CD4-positive, alpha-beta T cell treated with Interleukin-17A for 4 hours (primary cell): ENCODE measurements at places on chromosomes 3 and 15.

- no peak for DNase-seq
Observed at GRCh38 chr3:39414421-39414907, 7.9 kb downstream of the RPSA start.

- DNase-seq: no peak
Observed at GRCh38 chr3:126322181-126322967, 34.8 kb downstream of the KLF15 start.

GRCh38 chr3:75171630-75172230 lies 492.4 kb upstream of the FRG2C start:
- no peak for DNase-seq

DNA sequence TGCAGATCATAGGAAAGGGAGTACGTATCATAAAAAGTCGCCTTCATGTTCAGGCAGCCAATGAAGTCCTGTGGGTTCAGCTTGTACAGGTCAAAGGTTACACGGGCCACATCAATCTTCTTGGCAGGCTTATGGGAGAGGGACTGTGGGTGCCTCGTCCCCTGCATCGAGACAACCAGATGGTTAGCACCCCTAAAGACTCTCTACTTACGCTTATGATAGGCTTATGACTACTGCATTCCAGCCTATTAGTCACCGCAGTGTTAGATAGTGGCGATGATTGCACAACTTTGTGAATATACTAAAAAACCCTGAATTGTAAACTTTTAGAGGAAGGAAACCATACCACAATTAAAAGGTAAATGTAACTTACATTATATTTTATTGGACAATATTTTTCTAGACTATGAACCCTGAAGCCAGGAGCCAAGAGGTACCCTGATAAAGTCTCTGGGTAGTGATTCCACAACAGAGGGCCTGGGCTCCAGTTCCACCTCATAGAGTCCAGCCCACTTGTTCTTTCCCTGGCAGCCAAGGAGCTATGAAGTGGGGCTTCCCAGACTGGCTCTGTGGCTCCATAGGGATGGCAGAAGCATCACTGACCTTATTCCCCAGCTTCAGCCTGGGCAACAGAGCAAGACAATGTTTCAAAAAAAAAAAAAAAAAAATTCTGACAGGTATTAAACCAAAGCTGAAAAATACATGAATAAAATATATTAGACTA lies 2.5 kb upstream of the FANCD2 start:
- DNase-seq: no peak

GRCh38 chr3:189309400-189309975 lies 137.7 kb downstream of the TPRG1 start:
- DNase-seq: no peak

- DNase-seq: no peak
Observed at GRCh38 chr15:25670025-25670554, 193.0 kb downstream of the ATP10A start.
